ENCODE measurements at places on chromosomes 16 and 17.
A peak's percentile ranks its signal among the peaks of the same experiment; 100 is the strongest.

- peak; percentile 34 for DNase-seq
These were observed 75.8 kb upstream of the METTL9 start for GRCh38 chr16:21523411-21524067.

DNA sequence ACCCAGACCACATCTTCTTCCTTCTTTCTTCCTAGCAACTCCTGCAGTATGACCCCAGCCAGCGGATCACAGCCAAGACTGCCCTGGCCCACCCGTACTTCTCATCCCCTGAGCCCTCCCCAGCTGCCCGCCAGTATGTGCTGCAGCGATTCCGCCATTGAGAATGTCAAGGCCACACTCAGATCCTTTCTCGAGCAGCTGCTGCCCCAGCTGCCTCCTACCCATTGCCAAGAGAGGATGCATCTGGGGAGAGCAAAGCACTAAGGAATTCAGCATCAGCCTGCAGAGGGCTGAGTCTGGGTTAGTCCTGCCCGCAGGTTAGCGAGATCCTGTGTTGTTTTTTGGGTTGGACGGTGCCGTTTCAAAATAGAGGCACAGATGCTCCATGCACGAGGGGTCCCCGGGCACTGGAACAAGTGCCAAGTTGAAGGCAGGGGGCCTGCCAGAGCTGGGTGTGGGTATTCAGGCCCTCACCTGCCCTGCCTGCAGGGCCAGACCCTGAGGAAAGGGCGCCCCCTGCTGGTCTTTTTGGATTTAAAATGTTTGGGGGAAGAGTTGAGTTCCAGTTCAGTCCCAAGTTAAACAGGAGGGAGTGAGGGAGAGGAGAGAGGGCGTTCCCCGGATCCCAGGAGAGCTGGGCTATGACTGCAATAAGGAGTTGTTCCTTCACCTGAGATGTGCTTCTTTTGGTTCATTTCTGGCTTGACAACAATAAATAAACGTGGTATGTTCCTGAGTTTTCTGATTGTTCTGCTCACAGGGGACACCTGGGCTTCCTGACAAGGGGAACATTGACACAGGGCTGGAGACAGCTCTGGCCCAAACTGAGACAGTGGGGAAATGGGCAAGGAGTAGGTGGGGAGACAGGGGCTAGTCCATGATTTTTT, 4.9 kb downstream of the CDK3 start:
- peak; percentile 84 for DNase-seq

- no peak for DNase-seq
These were observed 10.8 kb upstream of the ITGA3 start for GRCh38 chr17:50045154-50045553.

- DNase-seq: no peak
These were observed 950.8 kb upstream of the GOT2 start for GRCh38 chr16:59684911-59685310.

DNA sequence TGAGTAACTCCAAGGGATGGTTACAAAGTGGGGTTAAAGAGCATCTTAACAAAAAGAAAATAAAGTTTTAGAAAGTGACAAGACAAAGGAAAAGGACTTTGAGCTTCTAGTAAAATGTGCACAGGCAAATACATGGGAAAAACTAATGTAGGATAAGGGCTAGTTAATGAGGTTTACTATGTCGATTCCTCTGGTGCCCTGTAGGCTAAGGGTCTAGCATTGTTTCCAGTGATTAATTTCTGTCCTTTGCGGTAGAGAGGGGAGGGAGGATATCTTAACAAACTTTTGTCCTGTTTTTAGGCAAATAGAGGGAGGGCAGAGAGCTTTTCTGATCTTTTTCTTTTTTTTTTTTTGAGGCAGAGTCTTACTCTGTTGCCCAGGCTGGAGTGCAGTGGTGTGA, 96.6 kb upstream of the SIAH1 start:
- no peak for DNase-seq

- DNase-seq: no peak
These were observed 186.2 kb downstream of the SLC39A11 start for GRCh38 chr17:72906306-72906705.

- no peak for DNase-seq
These were observed 1.7 kb upstream of the PIGS start for GRCh38 chr17:28573040-28573380.

DNA sequence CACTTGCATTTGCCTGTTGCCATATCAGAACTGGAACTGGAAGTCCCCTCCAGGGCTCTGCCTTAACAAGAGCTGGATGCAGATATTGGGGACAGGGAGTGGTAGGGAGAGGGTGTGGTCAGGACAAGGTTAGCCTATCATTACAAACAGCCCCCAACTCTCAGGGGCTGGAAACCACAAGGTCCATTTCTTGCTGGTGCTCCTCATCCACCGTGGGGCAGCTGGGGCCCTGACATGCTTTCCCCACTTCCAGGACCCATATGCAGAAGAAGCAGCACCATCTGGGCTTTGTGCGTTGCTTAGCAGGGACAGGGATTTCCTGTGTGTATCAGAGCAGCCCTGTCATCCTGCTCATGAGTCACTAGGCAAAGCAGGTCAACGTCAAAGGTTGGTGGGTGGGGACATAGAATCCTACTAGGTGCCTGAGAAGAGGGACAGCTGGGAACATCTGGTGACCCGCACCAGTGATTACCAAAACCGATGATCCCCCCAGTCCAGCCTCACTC, 26.9 kb downstream of the RGS9 start:
- peak; percentile 17 for DNase-seq

- no peak for DNase-seq
These were observed 36.3 kb upstream of the TEKT1 start for GRCh38 chr17:6867849-6868248.

- no peak for DNase-seq
These were observed 23.2 kb downstream of the ZNF652 start for GRCh38 chr17:49338883-49339282.

DNA sequence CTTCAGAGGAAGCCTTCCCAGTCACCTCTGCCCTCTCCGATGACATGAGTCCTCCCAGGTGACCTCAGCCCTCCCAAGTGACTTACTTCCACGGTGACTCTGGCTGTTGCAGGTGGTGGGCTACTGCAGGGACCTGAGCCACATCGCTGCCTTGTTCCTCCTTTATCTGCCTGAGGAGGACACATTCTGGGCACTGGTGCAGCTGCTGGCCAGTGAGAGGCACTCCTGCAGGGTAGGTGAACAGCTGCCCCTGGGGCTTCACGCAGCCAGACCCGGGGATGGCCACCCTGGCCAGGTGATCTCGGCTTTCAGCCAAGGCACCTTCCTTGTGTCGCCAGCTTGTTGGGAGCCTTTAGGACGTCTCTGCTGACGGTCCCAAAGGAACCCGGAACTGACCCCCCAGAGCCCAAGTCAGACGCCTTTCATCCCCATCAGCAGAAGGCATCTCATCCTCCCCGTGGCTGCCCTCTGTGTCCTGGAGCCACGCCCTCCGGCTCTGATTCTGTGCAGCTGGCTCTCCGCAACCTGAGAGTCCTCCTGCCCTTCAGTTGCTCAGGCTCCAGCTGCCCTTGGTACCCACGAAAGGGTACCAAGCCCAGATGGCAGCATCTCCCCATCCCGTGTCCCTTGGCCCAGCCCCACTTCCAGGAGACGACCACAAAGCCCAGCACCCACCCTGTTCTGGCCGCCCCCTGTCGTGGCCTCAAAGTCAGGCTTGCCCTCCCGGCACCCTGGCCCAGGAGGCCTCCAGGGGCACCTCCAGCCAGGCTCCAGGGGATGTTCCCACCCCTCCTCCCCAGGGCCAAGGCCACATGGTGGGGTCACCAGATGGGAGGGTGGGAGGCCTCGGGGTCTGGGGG, 81.7 kb downstream of the GOSR1 start:
- no peak for DNase-seq

GRCh38 chr17:82110298-82110697, 12.3 kb upstream of the FASN start:
- no peak for DNase-seq

GRCh38 chr16:60061396-60061795, 1327.3 kb upstream of the GOT2 start:
- no peak for DNase-seq

DNA sequence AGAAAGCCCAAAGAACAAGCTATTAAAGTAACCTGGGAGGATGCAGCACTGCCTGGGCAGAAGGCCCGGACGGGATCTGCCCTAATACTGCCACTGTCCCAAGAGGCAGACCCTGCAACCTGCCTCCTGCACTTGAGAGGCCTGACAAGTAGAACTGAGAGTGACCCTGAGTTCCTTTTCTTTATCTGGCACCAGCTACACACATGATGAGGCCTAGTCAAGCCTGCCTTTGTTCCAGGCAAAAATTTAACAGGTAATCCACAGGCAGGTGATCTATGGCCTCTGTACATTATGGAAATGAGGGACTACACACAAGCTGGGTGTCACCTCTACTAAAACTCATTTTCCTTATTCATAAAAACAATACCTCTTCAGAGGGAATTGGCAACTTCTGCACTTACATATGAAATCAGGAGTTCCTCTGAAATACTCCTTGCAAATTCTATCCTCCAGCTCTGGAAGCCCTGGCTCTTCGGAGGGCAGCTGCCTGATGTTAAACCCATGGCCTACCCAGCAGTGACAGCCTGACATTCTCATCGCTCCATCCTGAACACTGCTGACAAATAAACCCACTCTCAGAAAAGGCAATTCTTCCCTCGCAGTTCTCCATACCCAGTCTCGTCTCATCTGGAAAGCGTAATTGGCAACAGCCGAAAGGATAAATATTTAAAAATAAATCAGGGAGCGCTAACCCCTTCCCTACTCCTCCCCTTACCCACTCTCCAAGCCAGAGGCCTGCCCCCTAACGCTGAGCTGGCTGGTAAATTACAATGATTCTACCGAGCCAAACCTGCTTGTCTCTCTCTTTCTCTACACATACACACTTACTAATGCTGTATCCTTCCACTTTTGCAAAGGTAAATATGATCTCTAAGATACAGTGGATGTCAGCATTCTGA, 2.5 kb upstream of the ZFHX3 start:
- no peak for DNase-seq

- peak; percentile 74 for DNase-seq
These were observed 48.8 kb downstream of the SDK2 start for GRCh38 chr17:73595479-73595878.

GRCh38 chr17:1003972-1004768, 7.2 kb downstream of the TIMM22 start:
- DNase-seq: peak; percentile 67

DNA sequence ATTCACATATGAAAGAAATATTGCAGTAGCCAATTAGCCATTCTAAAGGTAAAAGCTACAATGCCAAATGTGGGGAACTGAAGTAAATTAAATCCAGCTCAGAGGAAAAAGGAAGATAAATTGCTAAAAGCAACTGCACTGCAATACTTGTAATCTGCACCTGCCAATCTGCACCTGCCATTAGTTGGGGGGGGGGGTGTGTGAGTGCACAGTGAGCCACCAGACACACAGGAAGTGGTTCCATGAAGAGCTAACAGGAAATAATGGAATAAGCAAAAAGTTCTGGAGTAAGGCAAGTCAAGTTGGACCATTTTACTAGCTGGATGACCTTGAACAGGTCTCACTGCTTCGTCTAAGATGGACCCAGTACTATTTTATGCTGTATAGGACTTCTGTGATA, 191.8 kb downstream of the PARN start:
- DNase-seq: no peak

Measured in ELF-1 (cell line).